ENCODE measurements at places on chromosomes 1 and 21. TPM values are rescaled to one million over a fixed set of nuclear protein-coding genes. Genes with fewer than 3 reads are reported as not detected.

NEGR1 gene
- 30.1 TPM for total RNA-seq

ADAMTS4 gene
- 41.5 TPM for total RNA-seq

ETV3L gene
- total RNA-seq = not detected

MMEL1 gene
- total RNA-seq = not detected

DPT gene
- total RNA-seq = 60.1 TPM

C1orf210 gene
- total RNA-seq = not detected

KCNE2 gene
- 0.85 TPM for total RNA-seq

GNAT2 gene
- total RNA-seq = not detected

GSTM1 gene
- not detected for total RNA-seq

Data from uterus (tissue), 4 donors.